ENCODE measurements at places on chromosomes 11 and 22.
A peak's percentile ranks its signal among the peaks of the same experiment; 100 is the strongest.

GRCh38 chr11:111018566-111018965 lies 227.0 kb upstream of the POU2AF2 start:
- no peak for DNase-seq

- DNase-seq = no peak
Measured at GRCh38 chr11:22359295-22359694, 21.1 kb downstream of the SLC17A6 start.

DNA sequence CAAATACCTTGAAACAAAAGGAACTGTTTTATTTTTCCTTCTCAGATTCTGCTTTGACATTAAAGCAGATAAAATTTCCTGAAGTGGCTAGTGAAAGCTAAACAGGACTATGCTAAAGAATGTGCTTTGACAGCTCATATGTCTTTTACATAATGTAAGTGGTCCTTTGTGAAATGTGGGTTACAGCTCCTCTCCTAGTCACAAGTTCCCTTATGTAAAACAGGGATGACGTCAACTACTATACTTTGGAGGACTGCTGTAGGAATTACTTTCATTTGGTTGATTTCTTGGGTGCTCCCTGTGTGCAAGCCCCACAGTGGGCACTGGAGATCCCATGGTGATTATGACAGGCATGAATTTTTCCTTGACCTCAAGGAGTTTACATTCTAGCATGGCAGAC lies 216.6 kb upstream of the NARS2 start:
- DNase-seq = no peak

DNA sequence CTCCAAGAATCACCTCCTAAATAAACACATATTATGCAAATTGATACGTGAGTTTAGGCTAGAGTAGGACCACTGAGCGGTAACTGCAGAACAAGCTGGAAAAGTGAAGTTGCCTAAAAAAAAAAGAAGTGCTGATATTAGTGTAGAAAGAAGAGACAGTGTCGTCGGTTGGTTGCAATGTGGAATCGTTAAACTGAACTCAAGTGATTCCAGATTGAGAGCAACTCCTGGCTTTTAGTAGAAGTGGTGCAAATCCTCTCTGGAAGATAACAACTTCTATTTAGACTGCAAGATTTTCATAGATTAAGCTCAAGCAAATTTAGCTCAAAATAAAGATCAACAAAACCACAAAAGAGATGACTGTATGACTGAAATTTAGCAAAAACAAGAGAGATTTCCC lies 97.0 kb upstream of the PGR start:
- no peak for DNase-seq

DNA sequence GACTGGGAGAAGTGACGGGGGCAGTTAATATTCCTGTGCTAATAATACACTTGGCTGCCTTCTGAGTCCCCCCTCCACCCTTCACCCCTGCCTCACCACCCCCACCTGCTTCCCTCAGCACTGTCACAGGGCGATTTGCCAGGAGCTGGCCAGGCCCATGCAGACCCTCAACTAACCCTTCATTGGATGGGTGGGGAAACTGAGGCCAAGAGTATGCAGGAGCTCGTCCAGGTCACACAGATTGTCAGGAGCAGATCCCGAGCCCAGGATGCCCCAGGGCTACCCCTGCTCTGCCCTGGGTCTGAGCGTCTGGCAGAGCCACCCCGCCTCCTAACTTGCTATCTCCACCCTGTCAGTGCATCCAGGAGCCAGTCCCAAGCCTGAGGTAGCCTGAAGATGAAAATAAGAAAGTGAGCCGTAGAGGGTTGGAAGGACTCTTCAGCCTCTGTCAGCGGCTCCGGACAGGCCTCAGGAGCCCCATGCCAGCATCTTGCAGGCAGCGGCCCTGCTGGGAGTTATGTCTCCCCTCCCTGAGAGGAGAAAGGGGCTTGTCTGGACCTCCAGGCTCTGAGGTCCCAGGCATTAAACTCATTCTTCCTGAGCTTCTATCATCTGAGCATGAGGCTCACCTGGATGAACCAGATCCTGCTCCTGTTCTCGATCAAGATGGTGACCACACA lies 6.2 kb downstream of the TPBGL start:
- no peak for DNase-seq

DNA sequence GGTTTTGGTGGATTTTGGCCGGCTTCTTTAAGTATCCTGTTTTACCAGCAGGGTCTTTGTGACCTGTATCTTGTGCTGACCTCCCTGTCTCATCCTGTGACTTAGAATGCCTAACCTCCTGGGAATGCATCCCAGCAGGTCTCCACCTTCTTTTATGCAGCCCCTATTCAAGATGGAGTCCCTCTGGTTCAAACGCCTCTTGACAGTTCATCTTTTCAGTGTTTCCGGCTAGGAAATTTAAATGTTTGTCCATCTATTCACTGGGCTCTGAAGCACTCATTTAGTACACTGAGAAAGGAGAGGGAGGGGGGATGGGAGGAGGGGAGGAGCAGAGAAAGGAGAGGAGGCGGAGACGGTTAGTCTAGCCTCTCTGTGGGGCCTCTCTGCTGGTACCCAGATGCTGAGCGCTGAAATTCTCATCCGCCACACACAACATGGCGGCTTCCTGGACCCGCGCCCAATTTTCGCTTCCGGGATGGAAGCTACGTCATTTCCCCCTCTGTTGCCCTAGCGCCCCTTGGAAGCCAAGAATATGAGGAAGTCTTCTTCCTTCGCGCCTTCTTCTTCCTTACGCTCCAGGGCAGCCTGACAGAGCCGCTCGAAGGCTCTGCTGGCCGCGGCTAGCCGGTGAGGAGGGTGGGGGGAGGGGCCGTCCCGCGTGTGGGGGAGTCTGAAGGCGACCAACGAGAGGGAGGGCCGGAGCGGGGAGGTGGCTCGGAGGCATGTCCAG lies 69.0 kb upstream of the SYT13 start:
- peak; percentile 48 for DNase-seq

DNA sequence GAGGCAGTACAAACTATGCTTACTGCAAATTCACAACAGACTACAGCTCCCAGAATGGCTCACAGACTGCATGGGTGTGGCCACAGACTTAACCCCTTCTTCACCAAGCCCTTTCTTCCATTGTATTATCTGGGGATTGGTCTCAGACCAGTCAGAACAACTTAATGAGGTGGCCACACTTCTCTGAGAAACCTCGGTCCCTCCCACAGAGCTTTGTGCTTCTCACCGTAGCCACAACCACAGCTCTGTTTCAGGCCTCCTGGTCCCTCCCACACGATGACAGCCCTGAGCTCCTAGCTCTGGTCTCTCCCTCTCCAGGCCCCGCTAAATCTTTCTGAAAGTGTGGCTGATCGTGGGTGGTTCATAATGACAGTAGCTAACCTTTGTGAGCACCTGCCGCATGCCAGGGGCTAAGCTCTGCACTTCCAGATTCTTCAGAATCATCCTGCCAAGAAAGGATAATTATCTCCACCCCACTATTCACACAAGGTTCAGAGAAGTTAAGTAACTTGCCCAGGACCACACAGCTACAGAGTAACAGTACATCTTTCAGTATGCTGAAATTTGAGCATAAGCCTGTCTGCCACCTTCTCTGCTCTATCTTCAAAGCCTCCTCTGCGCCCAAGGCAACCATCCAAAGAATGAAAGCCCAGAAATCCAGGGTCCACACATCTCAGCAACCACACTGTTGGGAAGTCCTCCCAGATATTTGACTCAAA lies 5.4 kb downstream of the PDE2A start:
- no peak for DNase-seq

DNA sequence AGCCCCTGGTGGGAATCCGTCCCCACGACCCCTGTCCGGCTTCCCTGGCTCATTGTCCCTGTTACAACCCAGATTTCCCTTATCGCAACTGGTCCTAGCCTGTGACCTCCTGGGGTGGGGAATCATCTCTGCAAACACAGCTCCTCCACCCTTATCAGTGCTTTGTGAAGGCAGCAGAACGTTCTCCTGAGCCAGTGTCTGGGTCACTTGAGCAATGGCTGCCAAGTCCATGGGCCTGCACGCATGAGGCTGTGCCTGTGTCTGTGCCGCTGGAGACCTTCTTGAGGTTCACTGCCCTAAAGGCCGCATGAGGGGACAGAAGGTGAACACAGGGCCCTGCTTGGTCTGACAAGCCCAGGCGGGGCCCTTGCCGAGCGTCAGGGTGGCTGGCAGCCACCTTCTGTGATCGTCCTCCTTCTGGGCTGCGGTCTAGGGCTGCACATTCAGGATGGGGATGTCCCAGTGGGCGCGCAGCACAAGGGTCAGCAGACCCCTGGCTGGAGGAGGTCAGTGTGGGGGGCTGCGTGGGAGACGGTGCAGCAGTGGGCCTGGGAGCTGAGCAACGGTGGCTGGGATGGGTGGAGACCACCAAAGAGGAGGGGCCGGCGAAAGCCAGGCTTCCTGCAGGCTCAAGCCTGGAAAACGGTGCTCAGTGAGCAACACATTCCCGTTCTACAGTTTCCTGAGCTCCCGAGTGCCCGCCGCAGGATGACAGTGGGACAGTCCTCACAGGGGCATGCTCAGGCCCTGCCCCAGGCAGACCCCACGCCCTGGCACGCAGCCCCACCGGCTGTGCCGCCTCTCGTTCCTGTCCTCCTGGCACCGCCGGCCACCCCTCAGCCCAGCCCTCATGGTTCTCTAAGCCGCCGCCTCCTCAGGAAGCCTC lies 74.1 kb downstream of the CDKN1C start:
- no peak for DNase-seq

DNA sequence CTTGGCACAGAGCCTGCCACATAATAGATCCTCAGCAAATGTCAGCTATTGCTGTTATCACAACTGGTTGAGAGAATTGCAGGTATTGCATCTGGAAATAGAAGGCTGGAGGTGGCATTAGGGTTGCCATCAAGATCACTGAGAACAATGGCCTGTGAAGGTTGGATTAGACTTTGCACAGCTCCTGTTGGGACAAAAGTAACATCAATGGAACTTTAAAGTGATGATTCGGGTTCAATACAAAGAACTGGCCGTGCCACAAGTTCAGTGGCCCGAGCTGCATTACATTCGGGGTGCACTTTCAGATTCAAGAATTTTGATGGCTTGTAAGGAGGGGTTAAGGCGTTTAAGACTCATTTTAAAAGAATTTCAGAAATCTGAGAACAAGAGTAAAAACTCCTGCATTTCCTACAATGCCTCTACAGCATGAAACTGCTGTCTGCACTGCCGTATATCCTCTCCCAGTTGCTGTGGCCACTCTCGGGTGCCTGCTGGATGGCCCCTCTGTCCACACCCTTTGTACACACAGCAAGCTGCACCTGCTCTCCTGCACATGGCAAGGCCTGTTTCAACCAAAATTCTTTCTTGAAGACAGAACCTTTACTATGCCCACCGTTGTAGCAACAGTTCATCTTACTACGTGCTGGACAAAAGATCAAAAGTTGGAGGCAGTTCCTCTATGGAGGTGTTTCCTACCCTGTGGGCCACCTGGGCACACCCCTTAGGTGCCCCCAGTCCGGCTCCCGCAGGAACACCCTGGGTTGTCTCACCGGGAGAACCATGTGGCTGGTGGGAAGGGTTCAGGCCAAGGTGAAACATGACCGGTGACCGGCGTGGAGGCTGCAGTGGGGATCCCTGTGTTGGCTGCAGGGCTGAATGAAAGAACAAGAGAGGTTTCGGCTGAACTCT lies 17.5 kb upstream of the SHANK2 start:
- no peak for DNase-seq

DNA sequence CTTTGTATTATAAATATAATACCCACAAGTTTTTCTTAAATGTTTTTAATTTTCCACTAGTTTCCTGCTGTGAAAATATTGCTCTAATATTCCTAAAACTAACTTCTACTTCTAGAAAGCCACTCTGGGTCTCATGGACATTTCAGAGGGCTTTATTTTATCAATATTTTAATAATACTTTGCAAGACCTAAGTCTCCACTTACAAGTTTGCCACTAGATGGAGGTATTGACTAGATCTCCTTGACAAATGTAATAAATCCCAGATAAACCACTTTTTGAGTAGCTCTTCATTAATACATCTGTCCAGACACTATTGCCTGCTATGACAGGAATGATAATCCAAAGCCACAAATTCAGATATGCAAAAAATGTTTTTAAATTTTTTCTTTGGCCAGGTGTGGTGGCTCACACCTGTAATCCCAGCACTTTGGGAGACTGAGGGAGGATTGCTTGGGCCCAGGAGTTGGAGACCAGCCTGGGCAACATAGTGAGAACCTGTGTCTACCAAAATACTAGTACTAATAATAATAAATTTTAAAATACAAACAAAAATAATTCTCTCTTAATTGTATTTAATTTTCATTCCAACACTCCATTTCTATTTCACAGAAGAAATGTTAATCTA lies 3.5 kb upstream of the ACAT1 start:
- no peak for DNase-seq

DNA sequence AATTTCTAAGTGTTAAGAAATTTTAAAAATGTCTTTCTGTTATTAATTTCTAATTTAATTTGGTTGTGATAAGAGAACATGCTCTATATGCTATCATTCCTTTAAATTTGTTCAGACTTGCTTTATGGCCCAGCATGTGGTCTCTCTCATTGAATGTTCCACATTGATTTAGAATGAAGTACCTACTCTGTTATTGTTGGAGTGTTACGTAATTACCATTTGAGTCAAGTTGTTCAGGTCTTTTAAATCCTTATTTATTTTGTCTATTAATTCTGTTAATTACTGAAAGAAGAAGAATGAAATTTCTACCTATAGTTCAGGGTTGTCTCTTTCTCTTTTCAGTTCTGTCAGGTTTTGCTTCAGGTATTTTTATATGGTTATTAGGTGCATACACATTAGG lies 57.0 kb downstream of the PRMT3 start:
- no peak for DNase-seq

- no peak for DNase-seq
Measured at GRCh38 chr11:80635178-80635577, 1194.3 kb upstream of the TENM4 start.

DNA sequence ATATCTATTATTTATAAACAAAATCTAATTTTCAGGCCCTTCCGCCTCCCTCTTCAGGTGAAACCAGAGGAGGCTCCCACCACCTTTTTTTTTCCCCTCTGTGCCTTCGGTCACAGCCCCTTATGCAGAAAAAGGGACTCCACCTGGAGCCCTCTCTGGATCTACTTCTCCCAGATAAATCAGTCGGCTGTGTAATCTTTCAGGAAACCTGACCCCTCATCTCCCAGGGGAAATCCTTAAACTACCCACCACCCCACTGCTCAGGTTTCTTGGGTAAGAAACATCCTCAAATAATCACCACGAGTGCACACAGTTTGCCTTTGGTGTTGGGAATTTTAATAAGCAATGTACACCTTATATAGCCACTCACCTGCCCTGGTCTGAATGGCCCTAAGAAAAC lies 104.2 kb downstream of the NAV2 start:
- DNase-seq = no peak

GRCh38 chr22:40920526-40920925 lies 30.7 kb upstream of the RBX1 start:
- DNase-seq = no peak

GRCh38 chr22:24973872-24974271 lies 21.4 kb downstream of the KIAA1671 start:
- no peak for DNase-seq

DNA sequence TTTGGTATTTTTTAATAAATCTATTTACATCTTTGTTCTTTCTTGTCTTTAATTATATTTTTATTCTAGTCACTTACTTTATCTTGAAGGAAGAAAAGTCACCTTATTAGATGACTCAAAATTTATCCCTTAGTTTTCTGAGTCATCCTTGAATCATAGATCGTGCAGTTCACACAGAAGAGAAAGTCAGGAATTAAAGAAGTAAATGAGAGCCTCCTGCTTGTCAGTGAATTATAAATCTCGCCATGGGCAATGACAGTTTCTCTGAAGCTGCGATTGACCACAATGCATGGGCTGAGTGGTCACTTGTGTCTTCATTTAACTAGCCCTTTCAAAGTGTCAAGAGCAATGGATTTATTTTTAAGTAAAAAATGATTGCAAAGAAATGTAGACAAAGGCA lies 91.2 kb downstream of the LUZP2 start:
- no peak for DNase-seq

GRCh38 chr11:122509091-122509490 lies 146.4 kb upstream of the UBASH3B start:
- no peak for DNase-seq

- DNase-seq = no peak
Measured at GRCh38 chr11:21494946-21495345, 697.9 kb upstream of the ANO5 start.

Measured in GOT3 (cell line).